Hair follicle dermal papilla cell (primary cell): ENCODE measurements at places on chromosomes 4 and X. TPM values are rescaled to one million over a fixed set of nuclear protein-coding genes. Genes with fewer than 3 reads are reported as not detected.

The CCNA2 gene
- total RNA-seq: 7.4 and 7.8 TPM in 2 replicates

The SGMS2 gene
- total RNA-seq: 218 and 240 TPM in 2 replicates

The CT45A5 gene
- not detected in 2 replicates for total RNA-seq

The CT45A9 gene
- total RNA-seq: not detected in 2 replicates

The FAM193A gene
- 21.5 and 26.8 TPM in 2 replicates for total RNA-seq

The TSPAN7 gene
- not detected in 2 replicates for total RNA-seq

The ARMCX5 gene
- total RNA-seq: 10.8 and 18.8 TPM in 2 replicates

The LEF1 gene
- 49.1 and 49.5 TPM in 2 replicates for total RNA-seq

The JAKMIP1 gene
- not detected in 2 replicates for total RNA-seq

The GPR143 gene
- total RNA-seq: not detected in 2 replicates

The SPANXN4 gene
- total RNA-seq: not detected in 2 replicates

The ADAMTS3 gene
- 4.5 and 6.7 TPM in 2 replicates for total RNA-seq

The XAGE1B gene
- total RNA-seq: not detected in 2 replicates

The SLC10A6 gene
- total RNA-seq: 0.24 and 0.32 TPM in 2 replicates

The STK32B gene
- total RNA-seq: 2.4 and 17.7 TPM in 2 replicates

The AFAP1 gene
- 46.9 and 58.7 TPM in 2 replicates for total RNA-seq

The AKAP14 gene
- total RNA-seq: not detected in 2 replicates

The TCEANC gene
- total RNA-seq: 3.5 and 4.4 TPM in 2 replicates

The UGT2B17 gene
- not detected in 2 replicates for total RNA-seq

The GPRASP1 gene
- total RNA-seq: 3.4 and 4.4 TPM in 2 replicates

The CT83 gene
- not detected in 2 replicates for total RNA-seq

The GNRHR gene
- total RNA-seq: not detected in 2 replicates

The HMGB3 gene
- total RNA-seq: 6.8 and 7.5 TPM in 2 replicates

The PPP1R2C gene
- total RNA-seq: not detected in 2 replicates

The CYLC1 gene
- not detected in 2 replicates for total RNA-seq

The EMCN gene
- total RNA-seq: 0.24 and 0.49 TPM in 2 replicates

The UGT2B15 gene
- not detected in 2 replicates for total RNA-seq

The NEIL3 gene
- 4.6 and 5.4 TPM in 2 replicates for total RNA-seq

The SPACA5 gene
- total RNA-seq: not detected in 2 replicates

The SH3D19 gene
- 92.2 and 117 TPM in 2 replicates for total RNA-seq

The ATRX gene
- 64.8 and 78.2 TPM in 2 replicates for total RNA-seq

The PAGE1 gene
- total RNA-seq: not detected in 2 replicates

The PDE5A gene
- 9.0 and 13.1 TPM in 2 replicates for total RNA-seq

The CLDN34 gene
- not detected in 2 replicates for total RNA-seq

The ZNF280C gene
- total RNA-seq: 10.2 and 10.4 TPM in 2 replicates

The PCSK1N gene
- 0.49 and 0.65 TPM in 2 replicates for total RNA-seq

The FGB gene
- total RNA-seq: not detected in 2 replicates

The SORCS2 gene
- total RNA-seq: 0.36 and 0.49 TPM in 2 replicates
